Cerebellar nuclear complex (tissue), 1 donor: ENCODE measurements at places on chromosomes 5 and 9.

GRCh38 chr9:77532607-77533006 lies 115.5 kb downstream of the GNA14 start:
- no peak for DNase-seq

DNA sequence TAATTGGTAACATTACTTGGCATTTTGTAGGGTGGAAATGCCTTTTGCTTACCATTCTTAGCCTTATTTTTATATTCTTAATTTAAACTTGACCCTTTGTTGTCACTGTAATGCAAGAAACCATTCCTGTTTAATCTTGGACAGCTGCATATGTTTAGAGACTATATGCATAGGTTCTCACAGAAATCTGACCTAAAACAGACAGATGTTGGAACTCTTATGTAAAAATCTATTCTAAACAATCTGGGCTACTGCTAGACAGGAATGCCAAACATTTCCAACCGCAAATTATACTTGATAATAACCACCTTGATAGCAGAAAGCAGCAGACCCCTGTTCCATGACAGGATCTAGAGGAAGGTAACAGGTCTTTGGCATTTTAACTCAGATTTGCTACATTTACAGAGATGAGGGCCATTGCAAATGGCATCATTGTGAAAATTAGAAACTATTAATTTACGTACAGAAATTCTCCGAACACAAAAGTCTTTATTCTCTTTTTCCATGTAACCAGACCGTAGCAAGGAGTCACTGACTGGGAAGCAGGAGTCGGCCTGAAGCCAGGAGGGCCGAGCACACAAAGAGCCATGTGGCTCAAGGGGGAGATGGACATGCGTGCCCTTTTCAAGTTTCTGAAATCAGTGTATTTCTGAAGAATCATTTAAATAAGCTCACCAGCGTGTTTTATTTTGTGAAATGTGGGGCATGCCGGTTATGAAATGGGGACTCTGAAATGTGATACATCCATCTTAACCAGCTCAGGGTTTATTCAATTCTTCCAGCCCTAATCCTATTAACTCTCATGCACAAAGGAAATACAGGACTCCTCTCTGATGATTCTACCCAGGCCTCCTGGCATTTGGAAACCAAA lies 139.3 kb downstream of the AOPEP start:
- no peak for DNase-seq

GRCh38 chr5:93831449-93831848 lies 90.0 kb upstream of the POU5F2 start:
- no peak for DNase-seq

- no peak for DNase-seq
These were observed 71.4 kb downstream of the OTULIN start for GRCh38 chr5:14735944-14736343.

DNA sequence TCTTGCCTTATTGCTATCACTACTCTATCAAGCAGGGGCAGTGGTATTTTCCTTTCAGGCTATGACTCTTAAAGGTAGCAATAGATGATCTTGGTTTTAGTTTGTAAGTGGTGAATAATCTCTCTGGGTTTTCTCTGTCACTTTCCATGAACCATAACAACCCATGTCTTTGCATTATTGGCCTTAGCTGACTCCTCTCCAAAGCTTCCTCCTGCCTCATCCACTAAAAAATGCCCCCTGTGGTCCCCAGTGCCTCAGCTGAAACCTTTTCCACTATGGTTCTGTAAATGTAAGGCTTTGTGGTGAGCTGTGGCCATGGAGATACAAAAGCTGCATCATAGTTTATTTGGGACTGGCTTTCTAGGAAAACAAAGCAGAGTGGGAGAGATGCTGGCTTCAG lies 128.8 kb downstream of the GPBP1 start:
- DNase-seq, result no peak
